H7 (cell line): ENCODE measurements at places on chromosomes 11 and 22. TPM values are rescaled to one million over a fixed set of nuclear protein-coding genes. Genes with fewer than 3 reads are reported as not detected.

The WT1 gene
- 0.10 TPM in 1 of 2 replicates, not detected in the other for total RNA-seq

The SCGB1A1 gene
- total RNA-seq: not detected in 2 replicates

GRCh38 chr11:125401235-125401634 is 94.8 kb downstream of the FEZ1 start:
- DNase-seq: no peak

GRCh38 chr22:50696251-50696798 is 23.7 kb downstream of the SHANK3 start:
- DNase-seq: no peak

- peak; percentile 86 for DNase-seq
Observed at GRCh38 chr22:42880815-42881214, 23.7 kb upstream of the ARFGAP3 start.

- peak; percentile 53 for DNase-seq
Observed at GRCh38 chr11:1542267-1542666, 29.8 kb downstream of the DUSP8 start.

GRCh38 chr11:10694486-10695239 is 1.1 kb upstream of the IRAG1 start:
- no peak for DNase-seq

- no peak for DNase-seq
Observed at GRCh38 chr11:95466416-95466815, 235.4 kb upstream of the SESN3 start.

DNA sequence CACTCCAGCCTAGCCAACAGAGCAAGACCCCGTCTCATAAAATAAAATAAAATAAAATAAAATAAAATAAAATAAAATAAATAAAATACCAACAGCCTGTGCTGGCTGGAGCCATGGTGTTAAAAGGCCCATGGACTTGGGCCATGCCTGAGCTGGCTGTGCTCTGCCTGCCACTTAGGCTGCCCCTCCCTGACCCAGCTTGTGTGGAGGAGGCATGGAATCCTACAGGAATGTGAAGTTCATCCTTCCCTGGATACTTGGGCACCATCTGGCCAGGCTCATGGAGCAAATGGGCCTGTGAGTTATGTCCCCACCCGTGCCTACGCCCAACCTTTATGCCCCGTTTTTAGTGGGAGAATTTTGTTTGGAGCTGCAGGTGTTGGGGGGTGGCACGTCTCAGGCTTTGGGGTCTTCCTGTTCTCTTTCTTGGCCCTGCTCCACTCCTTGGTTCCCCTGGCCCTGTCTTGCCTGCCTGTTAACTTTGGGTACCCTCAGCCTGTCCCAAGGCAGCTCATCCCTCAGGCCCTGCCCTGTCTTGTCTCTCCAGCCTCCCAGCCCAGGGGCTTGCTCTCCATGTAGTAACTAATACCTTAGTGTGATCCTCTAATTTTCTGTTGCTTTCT is 51.3 kb downstream of the BCR start:
- DNase-seq: no peak

DNA sequence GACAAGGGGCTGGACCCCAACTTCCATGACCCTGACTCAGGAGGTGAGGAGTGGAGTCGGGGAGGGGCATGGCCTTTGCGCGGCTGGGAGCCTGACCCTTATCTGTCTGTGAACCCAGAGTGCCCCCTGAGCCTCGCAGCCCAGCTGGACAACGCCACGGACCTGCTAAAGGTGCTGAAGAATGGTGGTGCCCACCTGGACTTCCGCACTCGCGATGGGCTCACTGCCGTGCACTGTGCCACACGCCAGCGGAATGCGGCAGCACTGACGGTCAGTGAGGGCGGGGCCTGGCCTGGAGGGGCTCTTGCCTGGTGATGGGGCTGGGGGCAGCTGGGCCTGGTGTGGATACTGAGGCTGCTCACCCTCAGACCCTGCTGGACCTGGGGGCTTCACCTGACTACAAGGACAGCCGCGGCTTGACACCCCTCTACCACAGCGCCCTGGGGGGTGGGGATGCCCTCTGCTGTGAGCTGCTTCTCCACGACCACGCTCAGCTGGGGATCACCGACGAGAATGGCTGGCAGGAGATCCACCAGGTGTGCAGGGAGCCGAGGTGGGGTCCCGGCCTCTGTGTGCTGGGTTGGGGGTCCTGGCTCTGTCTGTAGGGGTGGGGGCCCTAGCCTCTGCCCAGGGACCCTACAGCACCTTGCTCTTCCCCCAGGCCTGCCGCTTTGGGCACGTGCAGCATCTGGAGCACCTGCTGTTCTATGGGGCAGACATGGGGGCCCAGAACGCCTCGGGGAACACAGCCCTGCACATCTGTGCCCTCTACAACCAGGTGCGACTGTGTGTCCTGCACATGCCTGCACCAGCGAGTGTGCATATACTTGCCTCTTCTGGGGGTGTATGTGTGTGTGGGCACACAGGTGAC is 6.3 kb downstream of the SHANK3 start:
- DNase-seq: peak; percentile 35
